ENCODE measurements at places on chromosomes 3 and 15. TPM values are rescaled to one million over a fixed set of nuclear protein-coding genes. Genes with fewer than 3 reads are reported as not detected.

GRCh38 chr15:78302579-78303312 is 3.3 kb upstream of the SKIC8 start:
- no peak for DNase-seq

Gene TMEM266
- 0.52 TPM for total RNA-seq

Gene ZPLD1
- total RNA-seq = 0.10 TPM

DNA sequence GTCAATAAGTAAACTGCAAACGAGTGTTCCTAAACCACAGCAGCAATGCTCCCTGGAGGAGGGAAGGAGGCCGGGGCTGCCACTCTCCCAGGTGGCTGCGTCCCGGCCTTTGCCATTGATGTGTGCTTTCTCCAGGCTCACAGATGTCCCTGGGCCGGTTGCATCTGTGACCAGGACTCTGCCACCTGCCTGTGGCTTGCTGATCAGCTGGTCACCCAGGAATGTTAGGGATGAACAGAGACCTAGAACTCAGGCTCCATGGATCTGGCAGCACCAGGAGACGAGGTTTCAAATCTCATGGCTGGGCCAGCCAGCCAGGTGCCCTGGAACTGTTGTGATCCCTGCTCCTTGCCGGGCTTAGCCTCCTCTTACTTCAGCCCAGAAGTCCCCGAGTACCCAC is 65.7 kb downstream of the KLF15 start:
- DNase-seq = no peak

Gene MNS1
- total RNA-seq = 1.1 TPM

GRCh38 chr3:117853923-117854668 is 1144.5 kb downstream of the TUSC7 start:
- DNase-seq = no peak

Gene DUOX2
- 92.1 TPM for total RNA-seq

All from ureter (tissue), 1 donor.